NT2/D1 (cell line): ENCODE measurements at places on chromosomes 1 and 21.

DNA sequence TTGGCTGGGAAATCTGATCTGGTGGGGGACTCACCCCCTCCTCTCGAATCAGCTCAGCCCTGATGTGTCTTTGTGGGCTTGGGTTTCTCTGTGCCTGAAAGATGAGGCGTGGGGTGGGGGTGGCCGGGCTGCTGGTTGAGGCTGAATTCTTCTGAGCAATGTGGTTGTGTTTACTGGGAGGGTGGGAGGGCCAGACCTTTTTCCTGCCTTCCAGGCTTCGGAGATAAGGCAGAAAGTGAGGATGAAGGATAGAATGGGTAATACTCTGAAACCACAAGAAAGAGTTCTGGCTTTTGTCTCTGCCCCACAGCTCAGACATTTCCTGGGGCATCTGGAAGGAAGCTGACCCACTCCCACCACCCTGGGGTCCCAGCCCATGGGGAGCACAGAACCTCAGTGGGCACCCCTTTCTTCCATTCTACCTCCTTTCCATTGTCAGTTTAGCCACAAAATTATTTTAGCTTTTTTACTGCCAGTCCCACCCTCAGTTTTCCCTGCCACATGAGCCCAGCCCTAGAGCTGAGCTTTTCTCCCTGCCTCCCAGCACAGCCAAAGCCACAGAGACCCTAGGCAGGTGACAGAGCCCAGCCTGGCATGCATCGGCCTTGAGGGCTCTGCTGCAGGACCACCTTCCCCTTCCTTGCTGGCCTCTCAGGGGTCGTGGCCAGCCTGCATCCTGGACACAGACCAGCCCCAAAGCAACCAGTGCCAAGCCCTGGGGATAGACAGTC is 11.2 kb downstream of the ALX3 start:
- no peak for DNase-seq

GRCh38 chr1:200907611-200908097 is 13.0 kb downstream of the INAVA start:
- no peak for DNase-seq

- DNase-seq, result no peak
Observed at GRCh38 chr1:245765230-245766000, 610.6 kb downstream of the KIF26B start.

DNA sequence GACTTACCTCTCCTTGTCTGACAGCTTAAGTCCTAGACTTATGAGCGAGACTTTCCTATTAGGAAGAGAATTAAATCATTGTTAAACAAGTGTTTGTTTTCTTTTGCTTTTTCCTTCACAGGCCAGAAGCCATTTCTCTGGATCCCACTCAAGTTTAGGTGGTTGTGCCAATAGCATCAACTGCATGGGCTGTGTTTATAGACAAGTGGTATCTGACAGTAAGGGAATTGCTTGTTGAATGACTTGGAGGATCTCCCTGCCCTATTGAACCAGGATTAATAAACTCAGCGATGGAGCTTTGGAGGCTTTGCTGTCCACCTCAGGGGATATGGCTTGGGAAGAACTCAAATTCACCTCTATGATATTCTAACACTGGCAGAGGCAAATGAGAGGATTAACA is 43.7 kb downstream of the UTP25 start:
- DNase-seq, result no peak

GRCh38 chr1:65001231-65001792 is 35.0 kb upstream of the JAK1 start:
- DNase-seq, result no peak

GRCh38 chr1:234841281-234841680 is 231.3 kb upstream of the IRF2BP2 start:
- no peak for DNase-seq

- no peak for DNase-seq
Observed at GRCh38 chr1:16092097-16092922, 18.9 kb upstream of the FAM131C start.

DNA sequence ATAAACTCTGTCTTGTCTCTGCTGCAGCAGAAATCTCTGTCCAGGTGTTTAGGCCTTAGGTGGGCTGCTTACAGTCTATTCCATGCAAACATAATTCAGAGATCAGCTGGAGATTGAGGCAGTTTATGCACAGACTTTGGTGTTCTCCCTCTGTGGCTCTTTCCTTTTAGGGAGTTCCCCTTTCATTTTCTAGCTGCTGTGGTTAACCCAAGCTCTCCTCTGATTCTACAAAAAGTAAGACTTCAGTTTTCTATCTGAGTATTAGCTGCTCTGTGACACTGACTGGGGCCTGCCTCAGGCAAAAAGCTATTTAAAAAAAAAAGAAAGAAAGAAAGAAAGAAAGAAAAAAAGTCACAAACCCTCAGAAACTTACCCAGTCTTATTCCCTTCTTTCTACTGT is 211.1 kb downstream of the CAMTA1 start:
- DNase-seq, result no peak

- no peak for DNase-seq
Observed at GRCh38 chr1:55079651-55080050, 40.3 kb downstream of the PCSK9 start.
